ENCODE measurements at places on chromosomes 6 and 20. TPM values are rescaled to one million over a fixed set of nuclear protein-coding genes. Genes with fewer than 3 reads are reported as not detected.
A peak's percentile ranks its signal among the peaks of the same experiment; 100 is the strongest.

PTCHD4 gene
- 0.33 TPM for total RNA-seq

DNA sequence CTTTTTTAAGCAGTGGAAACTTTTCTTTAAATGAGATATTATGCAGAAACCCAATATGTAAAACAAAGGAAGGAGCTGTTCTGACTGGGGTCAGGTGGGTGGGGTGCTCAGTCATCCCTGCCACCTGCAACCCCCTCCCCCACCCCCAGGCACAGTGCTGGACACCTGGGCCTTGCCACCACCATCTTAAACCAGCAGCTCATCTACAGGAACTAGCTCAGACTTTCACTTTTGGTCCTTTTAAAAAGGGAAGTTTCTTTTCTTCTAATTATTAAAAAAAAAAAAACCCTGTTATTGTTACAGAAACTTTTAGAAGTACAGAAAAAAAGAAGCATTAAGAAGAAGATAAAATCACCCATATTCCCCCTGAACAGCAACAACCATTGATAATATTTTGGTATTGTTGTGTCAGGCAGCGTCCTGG is 37.1 kb downstream of the PPP1R16B start:
- no peak overlapping the region for H3K4me3 ChIP-seq
- H3K4me1 ChIP-seq, result peaks cover 3% of the 10 kb centered on the region
- H3K27me3 ChIP-seq, result no peaks in the 10 kb centered on the region
- no peak for DNase-seq

GRCh38 chr6:48733581-48733980 is 622.6 kb upstream of the PTCHD4 start:
- H3K4me1 ChIP-seq, result no peaks in the 10 kb centered on the region
- no peak overlapping the region for H3K4me3 ChIP-seq
- no peak for DNase-seq
- no peaks in the 10 kb centered on the region for H3K36me3 ChIP-seq

DNA sequence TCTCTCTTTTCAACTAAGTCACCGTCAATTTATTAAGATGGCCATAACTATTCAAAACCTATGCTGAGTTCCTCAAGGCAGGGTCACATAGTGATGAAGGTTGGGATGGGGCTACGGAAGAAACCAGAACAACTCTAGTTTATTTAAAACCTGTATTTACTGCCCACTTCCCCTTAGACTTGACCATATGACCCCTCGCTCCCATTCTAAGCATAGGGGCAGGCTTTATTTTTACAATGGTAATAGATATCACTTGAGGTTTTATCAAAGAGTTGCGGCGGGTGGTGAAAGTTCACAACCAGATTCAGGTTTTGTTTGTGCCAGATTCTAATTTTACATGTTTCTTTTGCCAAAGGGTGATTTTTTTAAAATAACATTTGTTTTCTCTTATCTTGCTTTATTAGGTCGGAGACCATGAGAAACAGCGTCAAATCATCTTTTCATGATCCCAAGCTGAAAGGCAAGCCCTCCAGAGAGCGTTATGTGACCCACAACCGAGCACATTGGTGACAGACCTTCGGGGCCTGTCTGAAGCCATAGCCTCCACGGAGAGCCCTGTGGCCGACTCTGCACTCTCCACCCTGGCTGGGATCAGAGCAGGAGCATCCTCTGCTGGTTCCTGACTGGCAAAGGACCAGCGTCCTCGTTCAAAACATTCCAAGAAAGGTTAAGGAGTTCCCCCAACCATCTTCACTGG is 5.5 kb downstream of the EDN1 start:
- peaks cover 10% of the 10 kb centered on the region for H3K4me1 ChIP-seq
- H3K36me3 ChIP-seq, result no peaks in the 10 kb centered on the region
- H3K4me3 ChIP-seq, result no peak overlapping the region
- no peak for DNase-seq

DNA sequence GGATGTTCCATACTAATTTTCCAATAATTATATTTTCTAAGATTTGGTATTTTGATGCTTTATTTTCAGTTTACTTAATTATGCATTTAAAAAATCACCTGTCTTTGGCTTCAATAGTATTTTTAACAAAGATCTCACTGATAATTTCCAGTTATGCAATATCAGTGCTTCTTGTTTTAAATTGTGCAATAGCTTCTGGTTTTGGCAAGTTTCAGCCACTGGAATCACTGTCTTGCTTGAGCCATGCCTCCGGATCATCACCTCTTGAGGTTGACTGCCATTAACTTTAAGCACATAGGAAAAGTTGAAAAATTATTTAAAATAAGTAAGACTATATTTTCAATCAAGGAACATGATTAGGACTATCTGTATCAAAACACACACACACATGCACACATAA is 1242.1 kb downstream of the HACE1 start:
- H3K4me3 ChIP-seq, result no peak overlapping the region
- H3K4me1 ChIP-seq, result no peaks in the 10 kb centered on the region
- no peak for DNase-seq
- H3K27me3 ChIP-seq, result no peaks in the 10 kb centered on the region
- no peak overlapping the region for H3K27ac ChIP-seq

DNA sequence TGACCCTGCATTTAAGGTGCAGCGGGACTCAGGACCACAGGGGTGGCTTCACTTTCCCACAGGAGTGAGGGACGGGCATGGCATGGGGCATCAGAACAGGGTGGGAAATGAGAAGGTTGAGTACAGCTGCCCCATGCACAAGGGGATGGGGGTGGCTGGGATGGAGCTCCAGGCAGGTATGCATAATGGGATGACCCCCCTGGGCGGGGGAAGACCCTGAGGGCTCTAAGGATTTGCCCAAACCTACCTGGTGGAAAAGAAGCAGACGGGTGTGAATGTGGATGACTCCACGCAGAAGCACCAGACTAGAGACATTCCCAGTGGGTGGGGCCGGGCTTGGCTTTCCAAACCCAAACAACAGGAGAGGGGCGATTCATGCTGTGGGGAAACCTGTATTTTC is 200.3 kb downstream of the SYNDIG1 start:
- no peaks in the 10 kb centered on the region for H3K4me1 ChIP-seq
- H3K36me3 ChIP-seq, result no peaks in the 10 kb centered on the region
- H3K27me3 ChIP-seq, result no peaks in the 10 kb centered on the region

HLA-DOA gene
- 23.7 TPM for total RNA-seq

CCN6 gene
- not detected for total RNA-seq

DNA sequence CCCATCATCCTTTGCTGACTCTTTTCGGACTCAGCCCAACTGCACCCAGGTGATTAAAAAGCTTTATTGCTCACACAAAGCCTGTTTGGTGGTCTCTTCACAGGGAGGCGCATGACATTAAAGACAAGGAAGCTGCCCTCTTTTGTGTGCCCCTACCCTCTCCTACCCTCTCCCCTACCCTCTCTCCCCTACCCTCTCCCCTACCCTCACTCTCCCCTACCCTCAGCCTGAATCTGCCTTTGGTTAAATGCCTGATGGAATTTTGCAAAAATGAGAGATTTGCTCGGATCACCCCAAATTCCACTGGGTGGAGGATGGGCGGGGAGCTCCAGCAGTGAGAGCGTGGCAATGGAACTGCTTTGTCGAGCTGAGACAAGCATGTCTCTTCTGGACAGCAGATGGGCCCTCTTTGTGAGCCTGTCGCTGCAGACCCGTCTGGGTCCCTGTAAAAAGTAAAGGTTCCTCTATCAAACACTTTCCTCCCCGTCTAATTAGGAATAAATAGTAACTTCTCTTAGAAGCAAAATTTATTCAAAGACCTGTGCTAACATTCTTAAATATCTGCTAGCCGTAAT is 76.4 kb upstream of the MLN start:
- H3K27ac ChIP-seq, result no peak overlapping the region
- no peak overlapping the region for H3K4me3 ChIP-seq
- H3K27me3 ChIP-seq, result no peaks in the 10 kb centered on the region
- no peaks in the 10 kb centered on the region for H3K4me1 ChIP-seq
- DNase-seq, result no peak
- no peaks in the 10 kb centered on the region for H3K36me3 ChIP-seq

DNA sequence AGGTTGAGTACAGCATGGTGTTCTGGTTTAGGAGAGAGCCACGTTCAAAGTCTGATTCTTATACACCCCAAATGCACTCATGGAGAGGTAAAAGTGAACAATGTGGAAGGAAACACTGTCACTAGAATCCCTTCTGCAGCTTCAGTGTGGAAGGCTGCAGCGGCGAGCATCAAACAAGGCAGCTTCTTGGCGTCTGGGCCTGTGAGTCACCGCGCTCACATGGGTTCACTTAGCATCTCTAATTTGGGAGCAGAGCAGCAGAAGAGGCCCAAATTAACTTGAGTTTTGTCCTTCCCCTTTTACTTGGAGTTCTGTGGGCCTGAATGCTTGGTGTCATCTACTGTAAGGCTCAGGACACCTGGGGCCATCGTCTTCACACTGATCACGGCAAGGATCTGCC is 10.9 kb upstream of the E2F1 start:
- H3K27me3 ChIP-seq, result 0 out of 2 replicates have a peak, but pooled peaks cover under 1% of the 10 kb centered on the region
- no peak overlapping the region for H3K27ac ChIP-seq
- H3K4me3 ChIP-seq, result no peak overlapping the region
- peaks cover 8% of the 10 kb centered on the region for H3K4me1 ChIP-seq
- DNase-seq, result no peak

- no peaks in the 10 kb centered on the region for H3K36me3 ChIP-seq
- no peak overlapping the region for H3K4me3 ChIP-seq
- no peak for DNase-seq
- no peak overlapping the region for H3K27ac ChIP-seq
Observed at GRCh38 chr6:144477396-144477795, 192.3 kb downstream of the UTRN start.

- H3K4me1 ChIP-seq, result no peaks in the 10 kb centered on the region
- no peak overlapping the region for H3K27ac ChIP-seq
- no peak for DNase-seq
- H3K4me3 ChIP-seq, result no peak overlapping the region
- H3K27me3 ChIP-seq, result no peaks in the 10 kb centered on the region
Observed at GRCh38 chr20:25421102-25421501, 13.6 kb downstream of the GINS1 start.

- DNase-seq, result no peak
- peaks cover 17% of the 10 kb centered on the region for H3K27me3 ChIP-seq
- peaks cover 1% of the 10 kb centered on the region for H3K4me1 ChIP-seq
- peak overlapping the region; percentile 55 for H3K4me3 ChIP-seq
Observed at GRCh38 chr20:11686820-11687543, 230.7 kb upstream of the BTBD3 start.

GRCh38 chr6:27642744-27643456 is 170.0 kb upstream of the ZNF184 start:
- no peaks in the 10 kb centered on the region for H3K27me3 ChIP-seq
- H3K4me3 ChIP-seq, result no peak overlapping the region
- H3K4me1 ChIP-seq, result no peaks in the 10 kb centered on the region
- no peaks in the 10 kb centered on the region for H3K36me3 ChIP-seq
- H3K27ac ChIP-seq, result no peak overlapping the region
- no peak for DNase-seq

- no peak for DNase-seq
- no peak overlapping the region for H3K27ac ChIP-seq
- peaks cover 13% of the 10 kb centered on the region for H3K4me1 ChIP-seq
- no peak overlapping the region for H3K4me3 ChIP-seq
Observed at GRCh38 chr20:51313358-51313827, 229.1 kb downstream of the NFATC2 start.

DNA sequence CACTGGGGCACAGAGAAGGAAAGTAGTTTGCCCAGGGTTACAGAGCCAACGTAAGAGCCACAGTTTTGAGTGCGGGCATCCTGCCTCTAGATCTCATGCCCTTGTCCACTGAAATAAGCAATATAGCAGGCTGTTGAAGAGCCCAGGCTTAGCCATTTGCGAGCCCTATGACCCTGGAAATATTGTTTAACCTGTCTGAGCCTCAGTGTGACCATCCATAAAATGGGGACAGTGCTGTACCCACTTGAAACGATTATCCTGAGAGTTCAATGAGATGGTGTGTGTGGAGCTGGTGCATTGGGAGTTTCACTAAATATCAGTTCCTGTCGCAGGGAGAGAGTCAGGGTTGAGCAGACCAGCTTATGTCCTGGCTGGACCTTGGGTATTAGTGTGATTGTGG is 173.1 kb upstream of the KCNG1 start:
- no peak overlapping the region for H3K4me3 ChIP-seq
- no peaks in the 10 kb centered on the region for H3K4me1 ChIP-seq
- H3K36me3 ChIP-seq, result no peaks in the 10 kb centered on the region
- H3K27me3 ChIP-seq, result no peaks in the 10 kb centered on the region
- DNase-seq, result no peak
- no peak overlapping the region for H3K27ac ChIP-seq

MOG gene
- total RNA-seq, result 0.31 TPM

DNA sequence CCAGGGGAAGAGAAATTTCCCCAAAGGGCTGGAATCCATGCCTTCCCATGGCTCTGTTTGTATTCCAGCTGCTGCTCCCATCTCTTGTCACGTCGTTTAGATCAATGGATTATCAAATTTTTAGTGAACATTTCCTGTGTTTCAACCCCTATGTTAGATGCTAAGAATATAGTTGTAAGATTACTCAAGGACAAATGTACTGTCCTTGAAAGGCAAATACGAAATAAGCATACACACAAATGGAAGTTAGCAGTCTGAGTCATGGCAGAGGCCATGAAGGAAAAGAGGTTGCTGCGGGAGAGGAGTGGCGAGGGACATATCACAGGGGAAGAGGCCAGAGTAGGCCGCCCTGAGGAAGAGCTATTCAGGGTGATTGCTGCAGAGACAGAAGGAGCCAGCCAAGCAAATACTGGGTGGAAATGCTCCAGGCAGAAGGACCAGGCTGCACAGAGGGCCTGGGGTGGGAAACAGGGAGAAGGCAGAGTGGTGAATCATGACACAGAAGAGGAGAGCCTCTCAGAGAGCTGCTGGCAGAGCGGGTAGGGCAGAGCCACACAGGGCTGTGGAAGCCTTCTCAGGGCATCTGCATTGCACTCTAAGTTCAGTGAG is 219.2 kb upstream of the LRFN2 start:
- H3K27me3 ChIP-seq, result no peaks in the 10 kb centered on the region
- no peak overlapping the region for H3K27ac ChIP-seq
- no peaks in the 10 kb centered on the region for H3K36me3 ChIP-seq
- DNase-seq, result no peak

PDE7B gene
- not detected for total RNA-seq

- no peak overlapping the region for H3K27ac ChIP-seq
- no peaks in the 10 kb centered on the region for H3K36me3 ChIP-seq
- DNase-seq, result no peak
- no peak overlapping the region for H3K4me3 ChIP-seq
- no peaks in the 10 kb centered on the region for H3K4me1 ChIP-seq
- H3K27me3 ChIP-seq, result no peaks in the 10 kb centered on the region
Observed at GRCh38 chr20:44142413-44142812, 44.6 kb downstream of the JPH2 start.

- H3K27me3 ChIP-seq, result no peaks in the 10 kb centered on the region
- no peak for DNase-seq
- peak overlapping the region; percentile 26 for H3K4me3 ChIP-seq
- H3K4me1 ChIP-seq, result no peaks in the 10 kb centered on the region
- no peaks in the 10 kb centered on the region for H3K36me3 ChIP-seq
Observed at GRCh38 chr6:42781546-42781795, 381 bp upstream of the BICRAL start.
